ENCODE measurements at places on chromosomes 12 and 14. TPM values are rescaled to one million over a fixed set of nuclear protein-coding genes. Genes with fewer than 3 reads are reported as not detected.
A peak's percentile ranks its signal among the peaks of the same experiment; 100 is the strongest.

GRCh38 chr14:25118671-25119070 is 68.7 kb upstream of the STXBP6 start:
- no peak for DNase-seq

Gene HPD
- total RNA-seq = not detected

DNA sequence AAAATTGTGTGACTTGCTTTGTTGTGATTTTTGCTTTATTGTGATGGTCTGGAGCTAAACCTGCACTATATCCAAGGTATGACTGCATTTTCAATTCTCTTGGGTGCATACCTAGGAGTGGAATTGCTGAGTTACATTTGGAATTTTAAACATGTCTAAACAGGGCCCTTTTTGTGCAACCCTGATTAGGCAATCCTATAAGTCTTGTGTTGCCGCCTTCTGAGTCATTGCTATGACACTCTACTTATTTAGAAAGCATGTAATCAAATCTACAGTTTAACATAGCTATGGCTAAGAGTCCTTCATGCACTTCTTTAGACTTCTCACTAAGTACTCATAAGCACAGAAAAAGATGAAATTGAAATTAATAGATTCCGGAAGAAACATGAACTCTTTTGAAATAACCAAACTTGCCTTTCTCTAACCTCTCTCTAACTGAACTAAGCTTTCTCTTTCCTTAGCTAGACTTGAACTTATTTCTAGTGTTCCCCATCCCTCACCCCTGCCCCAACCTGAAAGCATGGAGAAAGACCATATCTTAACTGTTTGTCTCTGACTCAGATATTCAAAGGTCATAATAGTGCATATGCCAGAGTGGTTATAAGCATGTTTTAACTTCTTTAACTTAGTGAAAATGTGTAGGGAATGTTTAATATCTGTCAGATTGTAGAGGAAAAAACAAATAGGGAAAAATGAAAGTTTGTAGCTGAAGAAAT is 203.0 kb downstream of the SNAPC1 start:
- DNase-seq = no peak

DNA sequence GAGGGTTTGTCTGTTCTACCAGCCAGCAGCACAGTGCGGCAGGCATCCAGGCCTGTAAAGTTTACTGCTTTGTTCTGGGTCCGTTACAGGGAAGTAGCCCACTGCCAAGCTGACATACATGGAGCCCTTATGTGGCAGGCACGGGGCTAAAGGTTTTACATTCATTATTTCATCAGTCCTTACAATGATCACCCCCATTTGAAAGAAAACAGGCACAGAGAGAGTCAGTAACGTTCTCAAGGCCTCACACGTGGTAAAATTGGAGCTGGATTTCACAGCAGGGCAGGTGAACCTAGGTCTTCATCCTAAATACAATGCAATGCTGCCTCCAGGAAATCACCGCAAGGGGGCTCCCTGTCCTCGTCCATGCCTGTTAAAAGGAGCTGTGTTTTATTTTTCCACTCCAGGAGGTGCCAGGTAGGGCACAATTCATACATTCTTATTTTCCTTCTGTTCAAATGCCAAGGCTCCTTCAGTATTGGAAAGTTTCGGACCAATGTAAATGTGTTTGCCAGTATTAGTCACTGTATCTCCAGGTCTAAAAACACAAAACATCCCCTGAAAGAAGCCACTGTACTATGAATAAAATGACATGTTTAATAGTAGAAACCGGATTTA is 172.2 kb upstream of the GZMB start:
- peak; percentile 54 for DNase-seq

DNA sequence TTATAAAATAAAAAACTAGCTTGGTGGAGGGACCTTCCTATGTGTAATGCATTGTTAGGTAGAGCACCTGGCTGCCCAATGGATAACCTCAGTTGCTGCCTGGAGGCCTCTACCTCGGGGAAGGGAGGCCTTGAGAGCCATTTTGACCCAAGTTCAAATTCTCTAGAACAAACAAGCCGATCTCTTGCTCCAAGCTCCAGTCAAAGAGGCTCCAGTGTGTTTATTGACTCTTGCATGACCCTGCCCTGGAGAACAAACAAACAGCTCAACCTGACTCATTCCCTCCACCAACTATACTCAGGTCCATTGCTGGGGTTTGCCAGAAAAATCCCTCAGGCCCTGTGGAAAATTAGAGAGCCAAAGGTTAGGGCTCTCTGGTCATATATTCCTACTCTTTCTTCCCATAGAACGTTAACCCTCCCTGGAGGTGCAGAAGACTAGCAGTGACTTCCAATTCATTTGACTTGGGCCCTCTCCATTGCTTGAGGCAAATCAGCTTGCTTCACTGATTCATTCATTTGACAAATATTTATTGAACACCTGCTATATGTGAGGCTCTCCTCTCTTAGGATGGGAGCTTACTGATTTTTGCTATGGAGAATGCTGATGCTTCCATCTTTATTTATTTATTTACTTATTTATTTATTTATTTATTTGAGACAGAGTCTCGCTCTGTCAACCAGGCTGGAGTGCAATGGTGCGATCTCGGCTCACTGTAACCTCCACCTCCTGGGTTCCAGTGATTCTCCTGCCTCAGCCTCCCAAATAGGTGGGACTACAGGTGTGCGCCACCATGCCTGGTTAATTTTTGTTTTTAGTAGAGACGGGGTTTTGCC is 73.7 kb upstream of the CISTR start:
- DNase-seq = no peak

Gene PLEKHD1
- 3.1 TPM for total RNA-seq

DNA sequence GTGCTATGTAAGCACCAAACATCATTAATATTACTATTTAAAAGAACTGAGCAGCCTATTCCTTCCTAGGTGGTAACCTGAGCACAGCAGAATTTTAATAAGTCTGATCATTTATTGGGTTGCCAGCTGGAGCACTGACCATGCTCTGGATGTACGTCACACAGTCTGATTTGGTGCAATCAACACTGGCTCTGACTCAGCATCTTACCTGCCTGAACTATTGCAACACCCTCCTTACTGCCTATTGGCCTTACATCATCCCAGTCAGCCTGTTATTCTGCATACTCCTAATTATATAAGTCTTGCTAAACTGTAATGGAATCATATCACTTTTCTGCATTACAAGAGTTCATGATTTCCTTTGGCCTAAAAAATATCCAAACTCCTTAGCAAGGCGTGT is 149.7 kb downstream of the PTPRO start:
- no peak for DNase-seq

DNA sequence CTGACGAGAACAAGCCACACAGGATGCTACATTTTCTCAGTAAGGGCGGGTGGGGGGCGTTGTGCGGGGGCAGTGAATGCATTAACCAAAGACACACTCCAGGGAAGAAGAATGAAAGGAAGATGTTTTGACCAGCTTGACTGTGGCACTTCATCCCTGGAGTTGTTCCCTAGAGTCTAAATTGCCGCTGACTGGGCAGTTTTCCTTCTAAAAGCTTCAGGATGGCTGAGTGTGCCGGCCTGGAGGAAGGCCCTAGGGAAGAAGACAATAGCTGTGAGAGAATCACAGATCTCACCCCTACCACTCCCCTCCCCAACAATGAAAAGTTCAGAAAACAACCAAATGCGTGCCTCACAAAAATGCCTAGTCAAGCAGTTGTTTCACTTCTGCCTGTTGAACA is 67.2 kb downstream of the NKX2-1 start:
- no peak for DNase-seq

DNA sequence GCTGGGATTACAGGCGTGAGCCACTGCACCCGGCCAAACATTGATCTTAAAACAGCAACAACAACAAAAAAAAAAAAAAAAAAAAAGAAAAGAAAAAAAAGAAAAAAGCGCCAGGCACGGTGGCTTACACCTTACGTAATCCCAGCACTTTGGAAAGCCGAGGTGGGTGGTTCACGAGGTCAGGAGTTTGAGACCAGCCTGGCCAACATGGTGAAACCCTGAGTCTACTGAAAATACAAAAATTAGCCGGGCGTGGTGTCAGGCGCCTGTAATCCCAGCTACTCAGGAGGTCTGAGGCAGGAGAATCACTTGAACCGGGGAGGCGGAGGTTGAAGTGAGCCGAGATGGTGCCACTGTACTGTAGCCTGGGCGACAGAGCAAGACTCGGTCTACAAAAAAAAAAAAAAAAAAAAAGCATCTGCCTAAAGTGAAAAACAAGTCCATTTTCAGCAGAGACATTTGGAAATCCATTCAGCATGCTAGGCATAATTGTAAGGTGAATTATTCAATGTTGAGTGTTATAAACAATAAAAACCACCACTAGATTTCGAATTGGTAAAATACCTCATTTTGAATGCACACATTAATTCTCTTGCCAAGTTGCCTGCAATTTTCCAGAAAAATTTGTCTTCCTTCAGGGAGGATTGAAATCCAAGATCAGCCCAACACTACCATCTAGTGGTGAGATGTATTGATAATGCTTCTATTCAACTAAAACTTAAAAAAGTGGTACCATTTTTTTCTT is 8.0 kb upstream of the CERS5 start:
- peak; percentile 88 for DNase-seq

Gene RTN1
- 12.5 TPM for total RNA-seq

Gene NUDT4
- 87.2 TPM for total RNA-seq

Gene P2RX2
- total RNA-seq = not detected

Gene INHBE
- 1.4 TPM for total RNA-seq

DNA sequence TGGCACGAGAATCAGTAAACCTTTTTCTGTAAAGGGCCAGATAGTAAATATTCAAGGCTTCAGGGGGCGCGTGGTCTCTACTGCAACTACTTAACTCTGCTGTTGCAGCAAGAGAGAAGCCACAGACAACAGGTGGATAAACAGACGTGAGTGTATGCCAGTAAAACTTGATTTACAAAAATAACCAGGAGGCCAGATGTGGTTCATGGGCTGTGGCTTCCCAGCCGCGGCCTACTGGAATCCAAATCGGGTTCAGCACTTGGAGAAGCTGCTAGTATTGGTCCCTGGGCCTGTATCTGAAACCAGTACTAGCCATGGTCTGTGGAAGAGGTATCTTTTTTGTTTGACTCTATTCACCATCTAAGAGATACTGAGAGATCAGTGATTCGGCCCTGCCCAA is 13.3 kb downstream of the PPP2R5C start:
- DNase-seq = no peak

- DNase-seq = no peak
Observed at GRCh38 chr14:52049721-52050588, 18.9 kb downstream of the NID2 start.

GRCh38 chr14:99686557-99687283 is 2.6 kb downstream of the CYP46A1 start:
- no peak for DNase-seq

DNA sequence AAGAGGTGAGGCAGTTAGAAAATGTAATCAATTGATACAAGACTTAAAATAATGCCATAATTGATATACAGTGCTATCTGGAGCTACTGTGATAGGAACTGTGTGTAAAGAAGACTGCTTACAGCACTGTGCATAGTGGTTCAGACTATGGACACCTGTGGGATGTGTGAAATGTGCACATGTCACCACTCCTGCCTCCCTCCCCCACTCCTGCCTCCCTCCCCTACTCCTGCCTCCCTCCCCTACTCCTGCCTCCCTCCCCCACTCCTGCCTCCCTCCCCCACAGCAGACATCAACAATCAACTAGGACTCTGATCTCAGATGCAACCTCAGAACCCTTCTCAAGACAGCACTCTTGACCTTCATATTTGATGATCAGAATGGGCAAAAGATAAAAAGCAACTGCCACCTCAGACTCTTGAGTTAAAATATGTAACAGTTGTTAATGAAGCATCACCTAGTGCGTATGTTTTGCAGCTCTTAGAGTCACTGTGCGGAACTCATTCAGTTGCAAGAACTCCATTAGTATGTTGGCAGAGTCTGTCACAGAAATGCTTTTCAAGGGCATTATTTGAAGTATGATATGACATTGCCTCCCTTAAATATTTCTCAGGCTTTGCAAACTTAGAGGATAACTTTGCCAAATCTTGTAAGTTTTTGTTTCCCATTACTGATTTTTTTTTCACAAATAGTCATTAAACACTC is 255.2 kb upstream of the DDHD1 start:
- DNase-seq = no peak

DNA sequence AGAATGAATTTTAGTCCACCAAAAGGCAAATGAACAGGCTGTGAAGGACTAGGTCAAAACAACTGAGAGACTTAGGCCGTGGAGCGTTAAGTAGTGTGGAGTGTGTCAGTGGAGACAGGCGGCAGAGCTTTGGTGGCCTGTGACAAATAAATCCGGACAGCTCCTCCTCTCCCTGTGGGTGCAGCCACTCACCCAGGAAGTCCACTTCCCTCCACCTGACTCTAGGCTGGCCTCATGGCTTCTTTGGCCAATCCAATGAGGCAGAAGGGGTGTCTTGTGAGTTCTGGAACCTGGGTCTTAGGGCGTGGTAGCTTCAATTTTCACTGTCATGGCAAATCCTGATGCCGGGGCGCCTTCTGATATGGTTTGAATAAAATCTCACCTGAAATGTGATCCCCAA is 180.9 kb upstream of the C14orf180 start:
- DNase-seq = no peak

GRCh38 chr12:77308056-77308455 is 242.7 kb upstream of the E2F7 start:
- DNase-seq = no peak

Gene KCNK10
- 2.9 TPM for total RNA-seq

GRCh38 chr12:121748571-121749265 is 36.2 kb downstream of the TMEM120B start:
- DNase-seq = peak; percentile 87

DNA sequence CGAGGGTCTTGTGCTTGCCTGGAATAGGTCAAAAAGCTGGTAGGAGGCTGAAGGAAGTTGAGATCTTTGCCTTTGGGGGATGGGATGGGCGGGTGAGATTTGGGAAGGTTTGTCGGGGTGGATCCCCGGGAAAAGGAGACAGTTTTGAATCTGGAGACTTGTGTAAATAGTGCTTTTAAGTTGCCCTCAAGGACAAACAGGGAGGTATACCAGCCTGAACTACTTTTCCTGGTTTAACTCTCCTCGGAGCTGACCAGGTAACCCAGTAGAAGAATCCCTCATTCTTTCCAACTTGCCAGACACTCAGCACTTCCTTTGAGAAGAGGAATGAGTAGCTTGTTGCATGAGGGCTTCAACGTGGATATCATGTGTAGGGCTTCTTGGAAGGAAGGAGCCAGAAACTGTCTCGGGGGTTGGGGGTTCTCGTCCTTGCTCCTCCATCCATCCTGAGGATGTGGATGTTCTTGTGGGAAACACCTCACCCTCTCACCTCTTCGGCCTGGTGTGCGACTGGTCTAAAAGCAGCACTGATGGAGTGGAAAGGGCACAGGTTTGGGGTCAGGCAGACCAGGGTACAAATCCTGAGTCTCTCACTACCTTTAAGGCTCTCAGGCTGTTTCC is 1.9 kb downstream of the TEAD4 start:
- no peak for DNase-seq

DNA sequence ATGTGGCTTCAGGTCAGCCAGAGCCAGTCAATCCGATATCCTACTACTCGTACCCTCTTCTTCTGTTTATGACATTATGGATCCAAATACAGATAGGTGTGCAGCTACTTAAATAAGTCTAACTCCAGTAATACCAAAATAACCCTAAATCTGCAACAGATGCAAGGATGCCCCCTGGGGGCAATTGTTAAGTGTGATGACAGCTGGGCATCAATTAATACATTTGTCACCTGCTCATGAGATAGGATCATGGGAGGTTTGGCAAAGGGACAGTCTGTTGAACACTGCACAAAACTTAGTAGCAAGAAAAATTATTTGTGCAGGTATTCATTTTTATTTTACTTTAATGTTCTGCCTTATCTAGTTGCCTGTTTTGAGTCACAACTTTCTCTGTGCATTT is 83.2 kb downstream of the SLC38A6 start:
- DNase-seq = no peak

GRCh38 chr12:76074701-76075336 is 9.7 kb downstream of the NAP1L1 start:
- DNase-seq = no peak

Gene CCDC175
- 0.96 TPM for total RNA-seq

Measured in umbilical cord (tissue), 2 donors.